ENCODE measurements at places on chromosomes 3 and 15.

- DNase-seq, result no peak
Observed at GRCh38 chr15:67409175-67409574, 111.8 kb upstream of the C15orf61 start.

GRCh38 chr3:194998948-194999347 lies 272.0 kb downstream of the XXYLT1 start:
- no peak for DNase-seq

DNA sequence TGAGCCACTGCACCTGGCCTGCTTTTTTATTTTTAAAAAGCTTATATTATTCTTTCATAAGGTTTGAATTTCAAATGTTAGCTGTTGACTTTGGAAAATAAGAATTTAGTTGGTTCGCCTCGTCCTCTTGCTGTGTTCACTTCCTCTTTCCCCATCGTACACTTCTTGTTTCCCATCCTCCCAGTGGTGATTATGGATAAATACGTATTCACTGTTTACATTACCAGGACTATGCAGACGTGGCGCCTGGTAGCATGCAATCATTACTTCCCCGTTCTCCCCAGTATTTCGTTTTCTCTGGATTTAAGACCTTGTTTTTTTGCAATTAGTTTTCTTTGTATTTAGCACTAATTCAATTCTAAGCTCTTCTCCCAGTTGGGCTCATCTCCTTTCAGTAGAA lies 70.1 kb downstream of the LMLN start:
- DNase-seq, result no peak

GRCh38 chr3:13894096-13894806 lies 14.4 kb upstream of the WNT7A start:
- no peak for DNase-seq

DNA sequence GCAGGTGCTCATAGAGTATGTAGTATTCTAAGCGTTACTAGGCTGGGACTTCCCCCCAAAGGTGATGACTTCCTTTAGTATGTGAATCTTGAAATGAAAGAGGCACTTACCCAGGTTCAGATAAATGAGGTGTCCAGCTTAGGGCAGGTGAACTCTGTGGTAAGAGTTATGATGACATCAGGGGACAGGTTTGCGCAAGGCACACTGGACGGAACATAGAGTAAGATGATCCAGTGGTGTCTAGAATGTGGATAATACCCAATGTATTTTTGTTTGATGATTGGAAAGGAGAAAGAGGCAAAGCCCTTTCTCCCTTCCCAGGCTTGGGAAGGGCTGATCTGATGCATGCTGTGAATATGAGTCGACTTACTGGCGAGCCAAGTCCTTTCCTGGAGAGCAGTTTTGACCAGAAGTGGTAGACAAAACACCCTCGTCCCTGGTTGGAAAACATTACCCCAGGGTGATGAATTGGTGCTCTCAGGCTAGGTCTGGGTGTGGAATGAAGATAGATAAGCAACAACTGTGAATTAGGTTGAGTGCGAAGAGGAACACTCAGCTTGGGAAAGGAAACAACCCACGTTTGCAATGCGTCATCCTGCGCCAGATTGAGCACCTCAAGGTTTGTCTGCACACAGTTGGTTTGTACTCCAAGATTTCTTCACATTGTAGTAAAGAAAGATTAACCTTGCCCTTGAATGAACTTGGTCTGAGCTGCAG lies 124.2 kb downstream of the GHSR start:
- no peak for DNase-seq

GRCh38 chr15:27017168-27017809 lies 46.3 kb downstream of the GABRG3 start:
- peak; percentile 12 for DNase-seq

Data from NCI-H1694 (cell line).